RCC 7860 (cell line): ENCODE measurements at places on chromosomes 7 and 10.

DNA sequence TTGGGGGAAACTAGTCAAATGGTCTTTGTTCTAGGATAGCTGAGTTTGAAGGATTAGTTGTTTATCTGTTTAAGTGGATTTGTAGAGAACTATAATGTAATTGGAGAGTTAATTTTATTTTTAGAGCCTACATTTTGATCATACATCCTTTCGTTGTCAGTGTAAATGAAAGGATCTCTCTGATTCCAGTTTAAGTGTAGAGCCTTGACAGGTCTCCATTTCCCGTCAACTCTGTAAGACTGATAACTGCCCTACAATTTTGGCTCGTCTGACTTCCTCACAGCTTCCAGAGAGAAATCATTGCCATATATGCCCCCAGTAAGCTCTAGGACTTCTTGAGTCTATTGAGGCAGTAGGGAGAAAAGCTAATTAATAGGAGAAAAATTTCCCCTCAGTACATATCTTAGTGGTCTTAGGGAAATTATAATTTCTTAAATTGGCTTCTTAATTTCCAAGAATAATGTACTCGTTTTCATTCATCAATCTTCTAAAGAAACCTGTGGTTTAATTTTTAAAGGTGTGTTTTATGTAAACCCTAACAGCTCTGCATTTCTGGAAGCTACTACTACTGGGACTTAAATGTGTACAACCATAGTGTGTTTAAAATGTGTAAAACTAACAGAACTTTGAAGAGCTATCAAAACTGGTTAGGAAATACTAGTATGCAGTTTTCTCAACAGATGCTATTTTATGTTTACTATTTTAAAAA, 3.8 kb downstream of the KMT2E start:
- DNase-seq: no peak

DNA sequence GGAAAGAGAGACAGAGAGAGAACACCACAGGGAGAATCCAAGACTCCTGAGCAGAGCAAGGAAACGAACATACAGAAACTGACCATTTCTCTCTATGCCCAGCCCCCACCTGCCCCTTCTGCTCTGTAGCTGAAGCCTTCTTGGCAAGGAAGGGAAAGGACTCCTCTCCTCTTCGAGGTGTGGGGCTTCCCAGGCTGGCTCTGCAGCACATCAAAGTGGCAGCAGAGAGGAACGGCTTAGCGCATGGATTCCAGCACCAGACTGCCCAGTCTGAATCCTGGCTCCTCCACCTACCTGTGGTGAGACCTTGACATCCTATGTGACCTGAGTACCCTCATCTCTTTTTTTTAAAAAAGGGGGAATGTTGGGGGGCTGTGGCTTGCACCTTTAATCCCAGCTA, 69.4 kb downstream of the SH3PXD2A start:
- DNase-seq: no peak

DNA sequence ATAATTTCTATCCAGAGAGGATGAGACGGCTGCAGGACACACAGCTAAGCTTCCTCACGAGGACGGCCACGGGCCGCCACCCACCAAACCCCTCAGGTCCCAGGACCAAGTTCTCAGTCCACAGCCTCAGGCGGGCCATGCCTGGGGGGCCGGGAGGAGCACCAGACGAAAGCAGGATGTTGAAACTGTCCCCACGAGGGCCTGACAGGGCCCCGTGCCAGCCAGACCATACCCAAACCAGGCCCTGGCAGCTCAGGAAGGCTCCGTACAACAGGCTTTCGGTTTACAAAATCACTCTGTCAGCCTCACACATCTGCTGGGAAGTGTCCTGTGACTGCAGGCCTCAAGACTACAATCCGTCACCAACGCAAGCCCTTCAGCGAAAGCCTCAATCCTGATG, 14.5 kb downstream of the TUBGCP2 start:
- no peak for DNase-seq

GRCh38 chr7:29285444-29285793, 90.8 kb downstream of the CHN2 start:
- peak; percentile 83 for DNase-seq

- DNase-seq: no peak
These were observed 134.4 kb downstream of the CSTF2T start for GRCh38 chr10:51564896-51565510.

GRCh38 chr10:133113847-133114246, 26.1 kb downstream of the ADGRA1 start:
- no peak for DNase-seq
